Activated T-cell treated with anti-CD3 and anti-CD28 coated beads, Interleukin-2, amount 50 U/mL, for 72 hours (primary cell): ENCODE measurements at places on chromosomes 2 and 18. TPM values are rescaled to one million over a fixed set of nuclear protein-coding genes. Genes with fewer than 3 reads are reported as not detected.

DNA sequence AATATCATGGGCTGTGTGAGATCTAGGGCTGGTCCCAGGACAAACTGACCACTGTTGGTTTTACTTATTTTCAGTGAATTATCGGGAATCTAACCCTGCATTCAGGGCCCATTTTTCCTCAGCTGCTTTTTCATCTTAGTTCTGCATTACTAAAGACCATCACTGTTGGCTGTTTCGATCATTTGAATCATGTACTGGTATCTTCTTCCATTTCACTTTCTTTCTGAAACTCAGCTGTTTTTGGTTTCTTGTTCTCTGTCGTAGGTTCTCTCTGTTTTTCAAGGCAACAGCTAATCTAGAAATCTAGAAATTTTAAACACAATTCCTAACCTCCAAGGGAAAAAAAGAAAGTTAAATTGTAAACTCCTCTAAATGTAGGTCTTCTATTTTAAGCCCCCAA, 159.9 kb upstream of the SESTD1 start:
- no peak for DNase-seq

DSC2 gene
- not detected for total RNA-seq

ANKRD23 gene
- 4.4 TPM for total RNA-seq

GRCh38 chr2:29242621-29243375, 127.6 kb downstream of the CLIP4 start:
- no peak for DNase-seq

DNA sequence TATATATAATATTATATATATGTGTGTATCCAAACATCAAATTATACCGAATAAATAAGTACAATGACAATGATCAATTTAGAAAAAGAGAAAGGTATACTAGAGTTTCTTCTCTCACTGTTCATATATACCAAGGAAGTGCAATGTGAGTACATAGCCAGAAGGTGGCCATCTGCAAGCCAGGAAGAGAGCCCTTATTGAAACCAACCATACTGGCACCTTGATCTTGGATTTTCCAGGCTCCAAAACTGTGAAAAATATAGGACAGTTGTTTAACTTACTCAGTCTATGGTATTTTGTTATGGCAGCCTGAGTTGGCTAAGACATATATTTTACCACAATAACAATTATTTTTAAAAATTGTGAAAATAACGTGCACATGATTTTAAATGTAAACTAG, 1490.2 kb upstream of the SLC39A10 start:
- DNase-seq = no peak

- DNase-seq = no peak
Measured at GRCh38 chr2:46481198-46482193, 2.1 kb downstream of the TMEM247 start.

DNA sequence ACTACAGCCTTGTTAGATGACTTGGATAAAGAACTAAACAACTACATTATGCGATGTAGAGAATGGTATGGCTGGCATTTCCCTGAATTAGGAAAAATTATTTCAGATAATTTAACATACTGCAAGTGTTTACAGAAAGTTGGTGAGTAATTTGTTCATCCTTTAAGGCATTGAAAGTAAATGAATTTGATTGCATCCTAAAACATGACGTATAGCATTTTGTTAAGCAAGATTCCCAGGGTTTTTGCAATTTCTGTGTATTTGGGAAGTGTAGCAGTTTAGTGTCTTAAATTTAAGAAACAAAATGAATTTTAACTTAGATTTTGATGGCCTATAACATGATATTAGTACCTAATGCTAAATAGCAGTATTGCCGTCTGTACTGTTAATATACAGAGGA, 24.8 kb downstream of the NOP58 start:
- DNase-seq = no peak

DNA sequence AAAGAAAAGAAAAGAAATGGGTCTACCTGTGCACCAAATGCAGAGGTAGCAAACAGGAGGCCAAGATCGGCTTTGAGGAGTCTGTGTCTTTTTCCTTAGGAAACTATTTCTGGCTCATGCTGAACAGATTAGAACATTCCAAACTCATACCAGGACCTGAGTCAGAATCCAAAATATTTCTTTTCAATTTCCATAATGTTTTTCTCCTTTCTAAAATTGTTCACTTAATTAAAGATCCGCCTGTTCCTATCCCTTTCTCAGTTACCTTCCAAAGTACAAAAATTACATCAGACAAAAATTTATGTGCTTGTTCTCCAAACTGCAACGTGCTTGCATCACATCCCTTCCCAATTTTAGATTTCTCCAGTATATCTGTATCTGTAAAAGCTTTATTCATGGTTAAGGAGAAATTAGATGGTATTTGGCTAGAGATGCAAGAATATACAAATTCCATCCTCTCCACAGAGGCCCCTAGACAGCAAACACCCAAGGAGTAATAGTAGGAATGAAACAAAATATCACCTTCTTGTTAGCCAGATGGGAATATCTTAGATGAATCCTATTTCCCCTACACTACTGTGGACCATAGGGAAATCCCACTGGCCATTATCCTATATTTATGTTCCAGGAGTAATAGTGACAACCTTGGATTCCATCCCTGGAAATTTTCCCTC, 130.6 kb downstream of the LNPK start:
- DNase-seq = no peak

GRCh38 chr2:222548992-222549391, 106.9 kb downstream of the FARSB start:
- DNase-seq = no peak

DNA sequence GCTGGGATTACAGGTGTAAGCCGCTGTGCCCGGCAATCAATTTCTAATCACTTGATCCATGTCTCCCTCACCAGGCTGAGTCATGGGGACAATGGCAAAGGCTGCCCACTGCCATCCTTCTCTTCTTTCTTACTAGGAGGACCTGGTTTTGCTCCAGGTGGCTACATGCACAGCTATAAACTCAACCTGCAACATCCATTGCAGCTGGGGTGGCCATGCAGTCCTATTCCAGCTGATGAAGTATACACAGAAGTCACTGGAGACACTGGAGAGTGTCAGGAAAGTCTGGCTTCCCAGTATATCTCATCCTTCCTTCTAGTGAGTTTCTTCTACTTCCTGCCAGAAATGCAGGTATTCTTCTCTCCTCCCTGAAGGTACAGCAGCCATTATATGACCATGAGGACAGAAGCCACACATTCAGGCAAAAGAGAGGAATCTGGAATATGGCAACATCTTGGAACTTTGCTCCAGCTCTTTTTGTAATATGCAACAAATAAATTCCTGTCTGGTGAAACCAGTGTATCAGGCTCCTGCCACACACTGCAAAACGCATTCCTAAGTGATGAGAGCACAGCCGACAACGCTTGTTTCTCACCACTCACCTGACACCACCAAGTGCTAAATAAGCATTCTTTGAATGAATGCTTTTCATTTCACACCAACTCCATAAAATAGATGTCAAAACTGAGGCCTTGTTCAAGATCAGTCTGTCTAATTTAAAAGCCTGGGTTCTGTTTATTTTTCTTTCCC, 32.3 kb downstream of the SCTR start:
- no peak for DNase-seq

UGT1A3 gene
- not detected for total RNA-seq

GRCh38 chr2:233307565-233307964, at the start of gene SAG:
Gene SAG, plus strand, starts transcription at chr2:233307816. Its CDS starts 1,374 bp downstream, at chr2:233309190.
- no peak for DNase-seq

DNA sequence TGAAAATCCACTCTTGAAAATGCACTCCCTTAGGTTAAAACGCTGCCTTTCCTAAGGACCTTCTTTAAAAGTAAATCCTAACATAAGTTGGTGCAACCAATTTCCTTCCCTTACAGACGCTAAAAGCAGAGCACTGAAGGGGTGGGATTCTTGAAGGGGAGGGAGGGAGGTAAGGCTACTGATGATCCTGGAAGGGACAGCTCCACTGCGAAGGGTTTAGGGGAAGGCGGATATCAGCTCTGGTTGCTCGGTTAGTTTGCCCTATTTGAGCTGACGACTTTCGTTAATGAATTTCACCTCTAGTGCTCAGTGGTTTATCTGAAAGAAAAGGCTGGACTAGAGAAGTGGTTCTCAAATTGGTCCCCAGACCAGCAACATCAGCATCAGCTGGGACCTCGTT, 49.7 kb upstream of the SIGLEC15 start:
- DNase-seq = no peak

GREB1 gene
- total RNA-seq = 2.4 TPM

GALM gene
- 97.8 TPM for total RNA-seq

DNA sequence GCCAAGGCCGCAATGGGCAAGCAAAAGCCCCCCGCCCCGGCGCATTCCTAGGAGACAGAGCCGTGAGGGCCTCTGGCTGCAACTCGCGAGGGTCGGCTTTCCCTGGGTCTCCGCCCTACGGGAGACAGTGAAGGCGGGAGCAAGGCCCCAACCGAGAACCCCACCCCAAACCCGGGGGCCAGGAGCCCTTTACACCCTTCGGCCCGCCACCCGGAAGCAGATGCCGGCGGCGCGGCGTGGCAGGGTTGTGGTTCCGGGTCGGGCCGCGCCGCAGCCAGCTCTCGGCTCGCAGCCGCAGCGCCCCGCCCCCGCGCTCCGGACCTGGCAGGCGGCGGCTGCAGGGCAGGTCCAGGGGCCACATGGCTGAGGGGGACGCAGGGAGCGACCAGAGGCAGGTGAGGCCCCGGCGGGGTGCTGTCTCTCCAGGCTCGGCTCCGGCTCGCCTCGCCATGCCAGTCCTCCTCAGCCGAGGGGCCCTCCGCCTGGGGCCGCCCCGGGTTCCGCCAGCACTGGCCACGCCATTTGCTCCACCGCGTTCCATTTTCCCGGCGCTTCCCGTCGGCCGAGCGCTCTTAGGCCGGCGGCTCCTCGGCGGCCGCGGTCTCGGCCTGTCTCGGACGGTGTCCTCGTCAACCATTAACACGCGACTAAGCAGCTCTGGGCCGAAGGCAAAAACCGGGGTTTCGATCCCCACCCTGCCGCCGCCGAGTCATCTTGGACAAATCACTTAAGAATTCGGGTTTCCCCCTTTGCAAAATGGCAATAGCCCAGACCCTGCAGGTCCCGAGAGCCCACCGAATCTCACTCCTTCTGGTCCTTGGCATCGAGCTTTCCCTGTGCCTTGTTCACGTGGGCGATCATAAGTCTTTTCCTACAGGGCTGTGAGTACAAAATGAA, at the start of gene IMPACT:
Gene IMPACT (plus strand): TSS at position 273 of the 897 bp plus-strand sequence. CDS start 87 bp downstream, at position 360.
- peak; percentile 86 for DNase-seq

NTSR2 gene
- not detected for total RNA-seq

DNA sequence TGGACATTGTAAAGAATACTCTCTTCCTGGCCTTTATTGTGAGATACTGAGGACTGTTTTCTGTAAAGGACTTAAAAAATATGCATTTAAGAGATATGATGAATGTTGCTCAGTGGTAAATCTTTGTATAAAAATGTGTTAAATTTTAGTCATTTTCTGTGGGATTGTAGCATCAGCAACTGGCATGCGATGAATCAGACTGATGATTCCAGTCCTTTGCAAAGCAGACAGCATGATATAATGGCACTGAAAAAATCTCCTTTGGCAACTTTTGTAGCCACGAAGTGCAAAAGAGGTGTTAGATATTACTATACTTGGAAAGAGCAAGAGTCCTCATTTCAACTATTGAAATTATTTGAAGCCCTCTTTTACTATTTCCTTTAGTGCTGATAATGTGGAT, 678.7 kb downstream of the PLCL1 start:
- no peak for DNase-seq

ABCG5 gene
- not detected for total RNA-seq

BCL2L11 gene
- total RNA-seq = 35.4 TPM
